ENCODE measurements at places on chromosomes 7 and 10.

- DNase-seq: no peak
Measured at GRCh38 chr7:126228356-126229061, 1024.2 kb downstream of the GRM8 start.

- no peak for DNase-seq
Measured at GRCh38 chr10:133343558-133343957, 3.6 kb upstream of the PRAP1 start.

DNA sequence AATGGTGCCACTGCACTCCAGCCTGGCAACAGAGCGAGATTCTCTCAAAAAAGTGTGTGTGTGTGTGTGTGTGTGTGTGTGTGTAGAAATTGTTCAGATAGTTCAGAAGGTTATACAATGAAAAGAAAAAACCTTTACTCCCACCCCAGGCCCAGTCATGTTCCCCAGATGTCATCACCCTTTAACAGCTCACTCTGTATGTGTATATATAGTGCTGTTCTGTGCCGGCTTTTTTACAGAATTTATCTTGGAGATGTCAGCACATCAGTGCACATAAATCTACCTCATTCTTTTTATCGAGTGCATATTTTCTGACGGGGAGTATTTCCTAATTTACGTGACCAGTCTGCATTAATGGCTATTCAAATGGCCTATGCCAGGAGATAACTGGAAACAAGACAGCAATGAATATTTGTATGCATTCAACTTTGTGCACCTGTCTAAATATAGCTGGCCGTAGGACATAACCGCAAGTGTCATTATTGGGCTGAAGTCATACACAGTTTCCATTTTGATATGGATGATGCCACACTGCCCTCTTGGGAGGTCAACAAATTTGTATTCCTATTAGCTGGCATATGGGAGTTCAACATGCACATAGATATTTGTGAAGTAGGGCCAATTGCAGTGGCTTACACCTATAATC, 11.7 kb downstream of the NIPSNAP2 start:
- no peak for DNase-seq

GRCh38 chr10:128498746-128499145, 372.5 kb upstream of the MKI67 start:
- no peak for DNase-seq

GRCh38 chr7:126881315-126881714, 371.4 kb downstream of the GRM8 start:
- no peak for DNase-seq

DNA sequence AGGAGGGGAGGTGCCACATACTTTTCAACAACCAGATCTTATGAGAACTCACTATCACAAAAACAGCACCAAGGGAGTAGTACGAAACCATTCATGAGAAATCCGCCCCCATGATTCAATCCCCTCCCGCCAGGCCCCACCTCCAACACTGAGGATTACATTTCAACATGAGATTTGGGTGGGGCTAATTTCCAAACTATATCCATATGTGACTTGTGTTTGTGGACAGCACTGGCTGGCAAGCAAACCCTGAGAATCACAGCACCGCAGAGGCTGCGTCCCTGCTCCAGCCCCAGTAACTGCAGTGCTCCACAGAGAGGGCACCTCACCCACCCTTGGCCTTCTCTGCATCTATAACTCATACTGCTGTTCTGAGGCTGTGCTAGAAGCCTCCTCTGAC, 211.2 kb upstream of the PODXL start:
- DNase-seq: no peak

GRCh38 chr7:133850497-133851280, 276.5 kb upstream of the LRGUK start:
- peak; percentile 27 for DNase-seq

GRCh38 chr10:113047605-113047962, 97.5 kb downstream of the TCF7L2 start:
- no peak for DNase-seq

DNA sequence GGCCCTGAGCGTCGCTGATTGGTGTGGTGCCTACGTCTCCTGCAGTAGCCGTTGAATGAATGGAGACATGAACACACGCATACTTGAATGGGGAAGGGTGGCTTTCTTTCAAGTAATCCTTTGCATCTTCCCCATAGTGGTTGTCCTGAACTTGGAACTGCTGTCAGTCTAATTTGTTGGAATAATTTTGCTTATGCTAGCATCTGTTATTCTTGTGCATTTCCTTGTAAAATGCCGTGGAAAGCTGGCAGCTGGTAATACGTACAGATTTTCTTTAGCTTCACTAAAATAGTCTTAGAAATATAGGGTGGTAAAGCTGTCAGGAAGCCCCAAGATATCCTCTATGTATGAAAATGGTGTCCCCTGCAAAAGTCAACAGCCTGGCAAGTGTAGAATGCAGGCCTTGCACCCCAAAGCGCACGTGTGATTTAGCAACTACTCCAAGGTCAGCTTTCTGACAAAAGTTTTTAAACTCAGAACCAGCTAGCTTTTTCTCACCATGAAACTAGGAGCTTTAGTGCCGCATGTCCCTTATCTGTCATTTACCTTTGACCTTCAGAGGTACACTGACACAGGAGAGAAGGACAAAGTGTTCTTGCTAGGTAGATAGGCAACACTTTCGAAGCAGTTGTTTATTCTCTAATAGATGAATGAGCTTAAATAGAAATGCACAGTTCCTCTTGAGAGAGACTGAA, 70.8 kb downstream of the RBM33 start:
- no peak for DNase-seq

GRCh38 chr10:74799721-74800221, 26.6 kb upstream of the KAT6B start:
- no peak for DNase-seq

DNA sequence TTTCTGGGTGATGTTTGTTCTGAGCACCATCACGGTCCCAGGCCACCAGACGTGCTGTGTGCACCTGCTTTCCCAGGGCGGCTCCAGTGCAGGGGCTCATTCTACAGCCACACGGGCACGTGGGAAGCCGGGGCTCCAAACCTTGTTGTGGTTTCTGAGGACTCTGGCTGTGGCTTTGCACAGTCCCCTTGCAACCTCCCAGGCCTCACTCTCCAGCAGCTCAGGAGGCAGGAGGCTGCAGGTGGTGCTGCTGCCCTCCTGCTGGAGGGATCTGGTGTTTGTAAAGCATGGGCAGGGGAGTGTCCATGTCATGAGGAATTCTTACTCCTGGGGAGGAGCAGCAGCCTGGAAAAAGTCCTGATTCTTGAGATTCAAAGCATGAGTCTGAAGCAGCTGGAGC, 54.3 kb downstream of the INSYN2A start:
- DNase-seq: no peak

DNA sequence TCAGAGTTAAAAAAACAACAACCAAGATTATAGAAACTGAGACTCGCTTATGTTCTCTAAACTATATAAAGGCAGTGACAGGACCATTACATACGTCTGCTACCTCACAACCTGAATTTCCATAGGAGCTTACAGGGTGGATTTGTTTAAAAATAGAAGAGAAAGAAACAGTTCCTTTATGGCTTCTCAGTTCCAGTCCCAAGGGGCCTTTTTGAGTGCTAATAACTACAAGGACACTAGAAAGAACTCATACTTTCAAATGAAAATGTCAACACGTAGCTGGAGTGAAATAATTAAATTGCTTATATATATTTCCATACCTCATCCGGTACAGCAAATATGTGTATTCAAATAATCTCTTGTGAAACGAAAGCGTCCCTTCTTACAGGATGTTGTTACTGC, 19.7 kb downstream of the TSPAN12 start:
- DNase-seq: no peak

DNA sequence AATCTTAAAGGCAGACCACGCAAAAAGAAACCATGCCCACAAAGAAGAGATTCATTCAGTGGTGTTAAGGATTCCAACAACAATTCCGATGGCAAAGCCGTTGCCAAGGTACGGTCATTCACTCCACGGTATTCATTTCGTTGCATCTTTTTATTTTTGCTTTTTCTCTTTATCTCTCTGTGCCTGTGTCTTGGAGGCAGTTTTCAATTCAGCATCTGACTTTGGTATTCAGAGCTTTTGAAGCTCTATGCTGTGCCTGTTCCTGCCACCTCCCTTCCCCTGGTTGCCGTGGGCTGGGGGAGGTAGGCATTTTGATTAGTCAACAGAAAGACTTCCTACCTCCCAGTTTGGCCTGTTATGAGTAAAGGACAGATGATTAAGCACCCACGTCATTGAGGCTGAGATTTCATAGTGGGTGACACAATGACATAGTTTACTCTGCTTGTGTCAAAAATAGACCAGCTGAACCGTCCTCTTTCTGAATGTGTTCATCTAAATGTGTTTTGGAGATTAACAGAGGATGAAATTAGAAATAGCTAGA, 149.5 kb downstream of the ARID5B start:
- DNase-seq: no peak

GRCh38 chr7:49643736-49644135, 129.7 kb upstream of the VWC2 start:
- DNase-seq: no peak

DNA sequence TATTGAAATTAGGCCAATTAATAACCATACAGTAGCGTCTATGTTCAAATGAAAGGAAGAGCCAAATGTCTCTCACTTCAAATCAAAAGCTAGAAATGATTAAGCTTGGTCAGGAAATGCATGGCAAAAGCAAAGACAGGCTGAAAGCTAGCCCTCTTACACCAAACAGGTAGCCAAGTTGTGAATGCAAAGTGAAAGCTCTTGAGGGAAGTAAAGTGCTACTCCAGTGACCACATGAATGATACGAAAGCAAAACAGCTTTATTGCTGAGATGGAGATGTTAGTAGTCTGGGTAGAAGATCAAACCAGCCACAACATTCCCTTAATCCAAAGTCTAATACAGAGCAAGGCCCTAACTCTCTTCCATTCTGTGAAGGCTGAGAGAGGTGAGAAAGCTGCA, 123.8 kb downstream of the TEX36 start:
- no peak for DNase-seq

DNA sequence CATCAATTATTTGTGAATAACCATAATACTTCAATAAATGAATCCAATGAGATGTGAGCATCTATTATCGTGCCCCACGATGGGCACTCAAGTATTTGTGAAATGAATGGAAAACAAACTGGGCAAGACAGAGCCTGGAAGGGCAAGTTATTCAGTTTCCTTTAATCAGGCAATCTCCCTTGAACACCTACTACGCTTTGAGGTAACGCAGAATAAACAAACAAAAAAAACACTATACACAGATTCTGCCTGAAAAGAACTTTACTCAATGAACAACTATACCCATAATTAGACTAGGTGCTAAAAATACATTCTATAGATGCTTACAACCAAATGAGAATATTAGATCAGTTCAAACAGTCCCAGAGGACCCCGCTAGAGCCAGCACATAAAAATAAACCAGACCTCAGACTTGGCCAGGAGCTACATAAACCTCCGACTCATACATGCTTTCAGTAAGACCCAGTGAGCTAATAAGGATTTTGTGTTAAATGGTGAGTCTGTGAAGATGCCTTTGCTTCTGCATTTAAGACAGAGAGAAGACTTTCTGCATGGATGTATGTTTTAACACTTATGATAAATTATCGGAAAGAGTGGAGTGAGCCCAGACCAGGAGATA, 121.3 kb downstream of the MPP7 start:
- DNase-seq: no peak

DNA sequence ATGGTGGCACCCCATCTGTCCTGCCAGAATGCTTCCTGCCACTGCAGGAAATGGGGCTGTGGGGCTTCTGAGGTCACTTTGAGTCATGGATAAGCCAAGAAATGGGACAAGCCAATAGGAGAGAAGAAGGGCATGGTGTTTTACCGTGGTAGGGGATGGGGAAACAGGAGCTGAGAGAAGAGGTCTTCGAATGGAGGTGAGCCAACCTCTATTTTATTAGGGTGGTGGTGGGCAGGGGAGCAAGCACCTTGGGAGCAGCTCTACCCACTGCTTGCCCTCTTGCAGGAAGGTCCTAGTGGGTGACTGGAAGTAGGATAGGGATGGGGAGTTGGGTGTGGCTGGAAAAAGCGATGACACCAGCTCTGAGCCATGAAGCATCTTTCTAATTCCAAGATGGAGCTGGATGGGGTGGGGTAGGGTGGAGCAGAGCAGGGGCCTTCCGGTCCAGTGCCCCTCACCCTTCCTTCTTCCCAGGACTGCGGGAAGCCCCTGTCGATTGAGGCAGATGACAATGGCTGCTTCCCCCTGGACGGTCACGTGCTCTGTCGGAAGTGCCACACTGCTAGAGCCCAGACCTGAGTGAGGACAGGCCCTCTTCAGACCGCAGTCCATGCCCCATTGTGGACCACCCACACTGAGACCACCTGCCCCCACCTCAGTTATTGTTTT, 9.1 kb downstream of the ZYX start:
- DNase-seq: no peak

DNA sequence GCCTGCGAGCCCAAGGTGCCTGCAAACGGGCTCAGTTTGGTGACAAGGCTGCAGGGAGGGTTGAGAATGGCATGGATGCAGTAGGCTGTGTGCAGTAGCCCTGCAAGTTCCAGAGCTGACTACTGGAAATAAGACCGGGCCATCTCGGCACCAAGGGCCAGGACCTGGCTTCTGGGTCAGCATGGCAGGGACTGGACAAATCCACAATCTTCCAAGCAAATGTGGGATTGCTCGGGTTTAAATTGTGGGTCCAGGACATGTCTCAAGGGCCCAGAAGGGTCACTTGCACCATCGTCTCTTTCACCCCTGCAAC, 78.0 kb downstream of the GPR26 start:
- DNase-seq: no peak

DNA sequence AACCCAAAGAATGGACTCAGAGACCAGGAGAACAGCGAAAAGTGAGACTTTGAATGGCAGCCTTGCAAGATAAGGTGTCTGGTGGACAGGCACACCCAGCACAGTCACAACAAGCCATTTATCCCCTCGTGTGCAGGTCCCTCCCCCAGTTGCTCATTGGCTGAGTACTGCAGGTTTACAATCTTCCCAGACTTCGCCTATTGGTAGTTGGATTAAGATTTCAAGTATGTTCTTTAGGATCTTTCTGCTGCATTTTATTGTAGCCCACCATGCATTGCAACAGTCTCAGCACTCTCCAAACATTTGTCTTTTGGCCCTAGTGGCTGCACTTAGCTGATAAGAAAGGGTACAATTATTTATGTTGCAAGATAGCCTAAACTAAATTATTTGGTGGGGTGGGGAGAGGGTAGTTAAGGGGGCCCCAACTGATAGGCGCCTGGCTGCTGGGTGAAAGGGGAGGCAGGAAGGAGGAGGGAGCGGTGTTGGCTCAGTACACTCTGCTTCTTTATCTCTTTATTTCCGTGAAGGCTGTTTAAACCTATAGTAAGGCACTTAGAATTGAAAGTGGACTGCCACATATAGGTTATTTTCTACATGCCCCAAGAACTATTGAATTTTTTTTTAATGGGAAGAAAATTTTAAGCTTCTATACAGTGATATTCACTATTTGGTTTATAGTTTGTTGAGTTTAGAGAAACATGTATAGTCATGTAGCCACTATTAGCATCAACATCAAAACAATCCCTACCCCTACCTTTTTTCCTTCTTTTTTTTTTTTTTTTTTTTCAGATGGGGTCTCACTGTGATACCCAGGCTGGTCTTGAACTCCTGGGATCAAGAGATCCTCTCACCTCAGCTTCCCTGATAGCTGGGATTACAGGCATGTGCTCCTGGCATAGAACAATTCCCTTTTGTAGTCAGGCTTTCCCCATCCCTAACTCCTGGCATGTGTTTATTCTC, 54.2 kb downstream of the GUSB start:
- no peak for DNase-seq

- DNase-seq: no peak
Measured at GRCh38 chr10:74887614-74888284, 61.3 kb downstream of the KAT6B start.

Data from right lung (tissue), 10 donors.